ENCODE measurements at places on chromosomes 11 and 22.

DNA sequence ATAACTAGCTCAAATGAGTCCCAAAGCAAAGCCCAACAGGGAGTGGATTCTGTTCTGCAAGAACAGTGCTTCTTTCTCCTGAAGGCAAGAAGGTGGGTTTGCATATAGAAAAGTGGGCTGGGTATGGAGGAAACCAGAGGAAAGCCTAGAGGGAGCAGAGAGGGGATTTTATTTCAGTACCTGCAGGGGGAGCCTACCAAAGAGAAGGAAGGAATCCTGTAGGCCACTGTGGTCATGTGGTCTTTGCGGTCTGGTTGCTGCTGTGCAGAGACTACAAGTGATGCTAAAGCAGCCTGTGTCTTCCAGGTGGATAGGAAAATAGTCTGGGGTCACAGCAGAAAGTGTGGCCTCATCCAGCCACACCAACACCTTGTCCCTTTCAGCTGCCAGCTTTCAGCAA is 33.2 kb upstream of the ZBTB16 start:
- DNase-seq: no peak

GRCh38 chr11:64858467-64859263 is 14.2 kb upstream of the CDC42BPG start:
- DNase-seq: peak; percentile 65

GRCh38 chr11:80365076-80365725 is 924.4 kb upstream of the TENM4 start:
- no peak for DNase-seq

DNA sequence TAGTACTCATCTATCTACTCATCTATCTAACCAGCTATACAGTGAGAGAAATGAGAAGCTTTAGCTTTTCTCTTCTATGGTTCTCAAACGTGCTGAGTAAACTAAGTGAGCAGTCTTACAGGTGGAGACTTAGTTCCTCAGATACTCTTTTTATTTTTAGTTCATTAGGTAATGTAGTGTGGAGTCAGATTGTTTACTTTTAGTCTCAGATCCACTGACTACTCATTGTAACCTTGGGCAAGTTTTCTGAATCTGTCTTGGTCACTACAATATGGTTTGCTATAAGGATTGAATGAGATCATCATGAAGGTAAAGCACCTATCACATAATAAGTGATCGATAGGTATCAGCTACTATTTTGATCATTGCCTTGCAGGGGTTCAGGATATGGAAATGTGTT is 160.1 kb downstream of the RAB38 start:
- DNase-seq: no peak

GRCh38 chr11:119573858-119574257 is 150.9 kb upstream of the THY1 start:
- no peak for DNase-seq

DNA sequence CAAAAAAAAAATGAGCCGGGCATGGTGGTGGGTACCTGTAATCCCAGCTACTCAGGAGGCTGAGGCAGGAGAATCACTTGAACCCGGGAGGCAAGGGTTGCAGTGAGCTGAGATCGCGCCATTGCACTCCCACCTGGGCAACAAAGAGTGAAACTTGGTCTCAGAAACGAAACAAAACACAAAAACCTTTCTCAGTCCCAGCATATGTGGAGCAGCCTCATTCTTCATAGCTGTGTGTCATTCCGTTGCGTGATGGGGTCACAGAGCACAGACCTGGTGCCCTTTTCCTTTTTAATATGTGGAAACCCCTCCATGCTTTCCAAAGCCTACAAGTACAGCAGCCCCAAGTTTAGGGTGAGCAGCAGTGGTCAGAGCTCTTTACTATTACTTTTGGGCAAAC is 13.7 kb downstream of the PEX26 start:
- DNase-seq: no peak

DNA sequence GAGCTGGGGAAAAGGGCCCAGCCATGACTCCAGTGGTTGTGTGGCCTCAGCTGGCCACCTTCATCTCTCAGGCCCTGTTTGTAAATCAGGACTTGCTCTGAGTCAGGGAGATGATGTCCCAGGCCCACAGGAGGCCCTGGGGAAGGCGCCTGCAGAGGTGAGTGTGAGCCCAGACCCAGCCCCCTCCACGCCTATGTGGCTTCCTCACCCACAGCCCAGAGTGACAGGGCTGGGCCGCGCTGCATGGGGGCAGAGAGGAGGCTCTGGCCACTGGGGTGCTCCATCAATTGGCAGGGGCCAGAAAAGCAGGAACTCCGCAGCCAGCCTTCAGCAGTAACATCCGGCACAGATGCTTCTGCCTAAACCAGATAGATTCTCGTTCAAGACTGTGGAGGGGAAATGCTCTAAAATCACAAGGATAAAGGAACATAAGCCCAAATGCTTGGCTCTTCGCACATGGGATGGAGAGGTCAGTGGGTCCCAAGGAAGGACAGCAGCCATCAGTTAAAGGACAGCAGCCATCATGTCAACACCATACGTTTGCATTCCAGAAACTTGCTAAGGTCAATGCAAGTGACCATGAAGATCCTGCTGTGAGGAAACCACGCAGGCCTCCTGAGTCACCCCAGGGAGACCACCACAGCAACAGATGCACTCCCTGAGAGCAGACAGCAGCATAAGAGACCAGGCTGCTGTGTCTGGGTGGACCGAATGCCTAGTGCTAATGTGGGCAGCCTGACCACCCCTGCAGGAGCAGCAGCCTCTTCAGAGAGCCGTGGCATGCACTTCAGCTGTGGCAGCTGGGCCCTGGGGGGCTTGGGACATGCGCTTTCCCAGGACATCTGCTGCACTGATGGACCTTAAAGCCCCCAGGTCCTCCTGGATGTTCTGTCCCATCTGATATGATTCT is 28.3 kb downstream of the OSBPL5 start:
- DNase-seq: no peak

DNA sequence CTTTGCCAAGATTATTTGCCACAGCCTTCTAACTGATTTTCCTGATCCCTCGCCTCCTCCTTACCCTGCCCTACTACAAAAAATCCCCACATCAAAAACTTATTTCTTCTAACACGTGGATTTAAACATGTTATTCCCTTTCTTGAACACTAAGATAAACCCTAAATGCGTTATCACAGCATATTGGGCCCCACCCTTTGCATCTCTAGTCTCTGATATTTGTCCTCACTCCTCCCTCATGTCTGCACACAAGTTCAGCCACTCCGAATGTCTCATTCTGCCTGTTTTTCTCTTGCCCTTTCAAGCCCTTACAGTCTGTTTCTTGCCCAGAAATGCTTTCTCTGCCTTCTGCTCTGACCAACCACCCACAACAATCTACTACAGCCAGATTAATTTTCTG is 10.6 kb upstream of the ACER3 start:
- DNase-seq: no peak

DNA sequence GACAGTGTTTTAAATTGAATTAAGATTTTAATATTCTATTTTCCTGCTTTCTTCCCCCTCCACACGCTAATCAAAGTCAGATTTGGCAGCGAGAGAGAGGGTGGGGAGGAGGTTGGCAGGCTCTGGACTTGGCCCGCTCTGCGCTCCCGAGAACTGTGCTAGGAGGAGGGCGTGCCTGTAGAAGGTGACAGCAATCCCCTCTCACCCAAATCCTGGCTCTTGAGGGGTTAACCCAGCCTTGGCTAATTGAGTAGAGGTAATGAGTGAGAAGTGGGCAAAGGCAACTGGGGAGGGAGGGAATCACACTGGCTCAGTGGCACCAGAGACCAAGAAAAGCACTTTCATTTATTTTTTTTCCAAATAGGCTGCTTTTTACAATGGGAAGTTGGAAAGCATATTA is 42.2 kb downstream of the BUD13 start:
- DNase-seq: no peak

DNA sequence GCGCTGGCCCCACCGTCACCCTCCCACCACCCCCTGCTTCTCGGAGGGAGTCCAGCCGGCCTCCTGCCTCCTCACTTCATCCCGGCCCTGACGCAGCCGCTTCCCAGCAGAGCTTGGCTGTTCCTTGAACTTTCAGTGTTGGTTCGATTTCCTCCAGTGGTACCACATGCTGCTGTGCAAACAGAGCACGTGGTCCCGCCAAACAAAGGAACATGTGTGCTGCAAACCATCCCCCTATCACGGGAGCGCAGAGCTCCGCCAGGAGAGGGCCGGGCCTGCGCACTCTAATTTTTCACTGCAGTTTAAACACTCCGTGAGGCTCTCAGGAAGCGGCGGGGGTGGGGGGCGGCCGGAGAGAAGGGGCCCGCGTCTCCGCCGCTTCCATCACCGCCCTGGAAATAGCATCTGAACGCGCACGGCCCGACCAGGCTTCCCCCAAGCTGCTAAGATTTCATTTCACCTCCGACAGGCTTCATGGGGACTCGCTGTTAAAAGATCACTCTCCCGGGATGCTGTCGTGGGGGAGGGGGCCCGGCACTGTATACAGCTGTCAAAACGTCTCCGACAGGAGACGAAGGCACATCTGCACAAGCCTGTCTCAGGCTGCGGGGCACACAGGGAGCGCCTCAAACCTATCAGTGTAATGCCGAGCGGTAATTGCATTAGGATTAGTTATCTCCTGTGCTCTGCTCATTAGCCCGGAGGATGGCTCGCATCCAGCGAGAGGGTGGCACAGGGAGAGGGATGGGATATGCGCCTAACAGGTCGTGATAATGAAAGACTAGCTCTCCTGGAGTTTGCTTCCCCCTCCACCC is 269.9 kb upstream of the SORL1-AS1 start:
- no peak for DNase-seq

- no peak for DNase-seq
These were observed 89.5 kb downstream of the TRMU start for GRCh38 chr22:46425016-46425415.

DNA sequence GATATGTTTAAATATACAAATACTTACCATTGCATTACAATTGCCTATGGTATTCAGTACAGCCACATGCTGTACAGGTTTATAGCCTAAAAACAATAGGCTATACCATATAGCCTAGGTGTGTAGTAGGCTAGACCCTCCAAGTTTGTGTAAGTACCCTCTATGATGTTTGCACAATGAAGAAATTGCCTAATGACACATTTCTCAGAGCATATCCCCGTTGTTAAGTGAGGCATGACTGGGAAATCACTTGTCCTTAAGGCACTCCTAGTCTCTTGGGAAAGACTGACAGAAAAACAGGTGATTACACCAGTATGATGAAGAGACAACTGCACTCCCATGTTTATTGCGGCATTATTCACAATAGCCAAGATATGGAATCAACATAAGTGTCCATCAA is 187.2 kb downstream of the SPON1 start:
- no peak for DNase-seq

DNA sequence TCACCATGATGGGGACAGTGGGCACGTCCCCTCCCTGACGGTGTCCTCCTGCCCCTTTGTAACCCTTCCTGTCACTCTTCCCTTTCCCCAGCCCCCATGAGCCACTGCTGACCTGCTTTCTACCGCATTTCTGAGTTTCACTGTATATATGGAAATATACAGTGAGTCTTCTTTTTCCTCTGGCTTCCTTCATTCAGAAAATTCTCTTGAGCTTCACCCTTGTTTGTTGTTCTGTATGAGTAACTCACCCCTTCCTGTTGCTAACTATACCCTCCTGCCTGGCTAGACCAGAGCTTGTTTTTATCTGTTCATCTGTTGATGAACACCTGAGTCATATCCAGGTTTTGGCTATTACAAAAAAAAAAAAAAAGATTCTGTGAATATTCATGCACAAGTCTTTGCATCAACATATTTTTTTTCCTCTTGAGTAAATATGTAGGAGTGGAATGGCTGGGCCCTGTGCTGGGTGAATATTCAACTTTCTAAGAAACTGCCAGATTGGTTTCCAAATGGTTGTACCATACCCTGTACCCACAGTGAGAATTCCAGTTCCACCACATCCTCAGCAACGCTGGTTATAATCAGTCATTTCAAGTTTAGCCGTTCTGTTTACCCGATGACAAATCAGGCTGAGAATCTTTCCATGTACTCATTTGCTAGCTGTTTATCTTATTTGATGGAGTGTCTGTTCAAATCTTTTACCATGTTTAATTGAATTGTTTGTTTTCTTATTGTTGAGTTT is 62.0 kb downstream of the IGF2 start:
- DNase-seq: no peak

DNA sequence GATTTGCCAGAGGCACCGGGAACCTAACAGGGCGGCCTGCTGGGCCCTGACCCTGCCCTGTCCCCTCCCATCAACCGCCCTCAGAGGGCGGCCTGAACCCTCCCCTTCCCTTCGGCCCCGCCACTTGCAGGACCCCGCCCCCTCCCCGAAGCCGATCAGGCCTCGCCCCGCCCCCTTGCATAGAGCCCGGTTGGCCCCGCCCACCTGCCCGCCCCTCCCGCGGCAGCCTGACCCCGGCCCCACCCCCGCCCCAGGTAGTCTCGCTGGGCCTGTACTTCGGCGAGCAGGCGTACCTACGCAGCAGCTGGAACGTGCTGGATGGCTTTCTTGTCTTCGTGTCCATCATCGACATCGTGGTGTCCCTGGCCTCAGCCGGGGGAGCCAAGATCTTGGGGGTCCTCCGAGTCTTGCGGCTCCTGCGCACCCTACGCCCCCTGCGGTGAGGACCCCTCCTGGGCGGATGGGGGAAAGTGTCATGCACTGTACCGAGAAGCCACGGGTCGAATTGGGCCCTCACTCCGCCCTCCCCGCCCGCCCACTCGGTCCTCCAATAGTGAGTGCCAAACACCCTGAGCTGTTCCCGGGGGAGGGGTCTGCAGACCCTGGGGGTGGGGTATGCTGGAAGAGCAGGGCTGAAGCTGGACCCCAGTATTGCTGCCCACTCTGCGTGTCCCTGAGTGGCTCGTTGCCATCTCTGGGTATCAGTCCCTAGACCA is 94.1 kb downstream of the CACNA1I start:
- DNase-seq: peak; percentile 9

GRCh38 chr11:114137838-114138237 is 78.3 kb downstream of the ZBTB16 start:
- no peak for DNase-seq

GRCh38 chr22:20079745-20080444 is at the start of gene DGCR8:
DGCR8 (plus strand) TSS chr22:20080241; CDS start chr22:20085964, 5,723 bp downstream.
- peak; percentile 56 for DNase-seq

- no peak for DNase-seq
These were observed 69.2 kb downstream of the GDPD4 start for GRCh38 chr11:77232242-77232641.

DNA sequence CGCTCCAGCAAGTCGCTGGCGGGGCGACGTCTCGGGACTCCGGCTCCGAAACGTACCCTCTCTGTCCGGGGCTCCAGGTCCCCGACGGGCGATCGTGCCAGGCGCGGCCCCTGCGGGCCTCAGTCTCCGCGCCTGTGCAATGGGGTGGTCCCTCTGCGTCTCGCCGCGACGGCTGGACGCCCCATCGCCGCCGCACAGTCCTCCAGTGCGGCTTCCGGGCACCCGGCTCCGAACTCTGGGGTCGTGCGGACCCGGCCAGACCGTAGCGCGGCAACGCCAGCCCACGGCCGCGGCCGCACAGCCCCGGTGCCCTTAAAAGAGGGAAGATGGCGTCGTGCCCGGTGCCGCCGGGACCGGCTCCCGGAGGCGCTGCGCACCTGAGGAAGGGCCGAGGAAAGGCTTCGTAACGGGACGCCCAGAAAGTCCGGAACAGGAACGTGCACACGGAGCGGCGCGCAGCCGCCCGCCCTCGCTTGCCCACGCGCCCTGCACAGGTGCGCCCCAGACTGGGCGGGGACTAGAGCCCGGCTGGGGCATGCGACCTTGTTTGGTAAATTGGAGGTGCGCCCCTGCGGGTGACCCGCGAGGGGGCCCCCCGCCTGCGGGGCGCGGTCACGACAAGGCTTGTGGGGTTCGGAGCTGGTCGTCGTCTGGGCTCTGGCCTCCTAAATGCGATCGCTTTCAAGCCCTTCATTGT is 525 bp downstream of the BIK start:
- DNase-seq: peak; percentile 22

All from T-helper 22 cell (primary cell).